Cardiac septum (tissue), 1 donor: ENCODE measurements at places on chromosomes 16 and 17.

- peak; percentile 7 for DNase-seq
These were observed 183.0 kb downstream of the FOXL1 start for GRCh38 chr16:86761111-86762031.

- DNase-seq, result no peak
These were observed at the start of gene HNF1B for GRCh38 chr17:37744961-37745800. TSS of gene HNF1B (minus strand) at chr17:37745059. CDS start at chr17:37744884, 175 bp downstream.

- no peak for DNase-seq
These were observed 174.4 kb upstream of the HS3ST3A1 start for GRCh38 chr17:13776027-13776551.

GRCh38 chr17:74415608-74416396, 16.1 kb upstream of the GPRC5C start:
- DNase-seq, result no peak

DNA sequence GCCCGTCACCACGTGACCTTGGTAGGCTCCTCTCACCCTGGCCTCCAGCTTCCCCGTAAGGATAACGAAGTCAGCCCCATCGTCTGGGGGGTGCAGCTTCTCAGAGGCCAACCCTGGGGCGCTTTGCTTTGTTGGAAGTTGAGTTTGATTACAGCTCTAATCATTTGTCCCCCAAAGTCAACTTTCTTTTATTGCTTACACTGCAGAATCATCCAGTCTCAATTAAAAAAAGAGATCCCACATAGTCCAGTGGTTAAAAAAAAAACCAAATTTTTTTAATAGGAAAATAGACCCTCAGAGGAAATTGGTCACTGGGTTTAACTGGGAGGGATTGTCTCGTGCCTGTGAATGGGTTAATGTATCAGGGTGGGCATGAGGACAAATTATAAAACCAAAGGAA, 7.8 kb upstream of the GPRC5C start:
- DNase-seq, result no peak

GRCh38 chr17:27625856-27626255, 5.1 kb upstream of the LGALS9 start:
- no peak for DNase-seq

DNA sequence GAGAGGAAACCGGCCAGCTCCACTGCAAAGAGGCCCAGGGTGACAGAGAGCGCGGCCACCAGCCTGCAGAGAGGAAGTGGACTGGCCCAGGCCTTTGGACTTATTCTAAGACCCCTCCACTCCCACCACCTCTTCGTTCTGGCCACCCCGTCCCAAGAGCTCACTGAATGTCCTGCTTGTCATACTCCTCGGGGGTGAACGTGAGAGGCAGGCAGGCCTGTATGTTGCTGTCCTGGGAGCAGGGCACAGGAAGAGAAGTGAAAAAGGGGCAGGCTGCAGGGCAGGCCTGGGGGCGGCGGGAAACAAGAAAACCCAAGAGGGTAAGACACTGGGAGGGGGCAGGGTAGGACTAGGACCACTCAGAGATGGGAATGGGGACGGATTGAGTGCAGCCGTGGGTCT, 384 bp downstream of the TMEM107 start:
- DNase-seq, result no peak

DNA sequence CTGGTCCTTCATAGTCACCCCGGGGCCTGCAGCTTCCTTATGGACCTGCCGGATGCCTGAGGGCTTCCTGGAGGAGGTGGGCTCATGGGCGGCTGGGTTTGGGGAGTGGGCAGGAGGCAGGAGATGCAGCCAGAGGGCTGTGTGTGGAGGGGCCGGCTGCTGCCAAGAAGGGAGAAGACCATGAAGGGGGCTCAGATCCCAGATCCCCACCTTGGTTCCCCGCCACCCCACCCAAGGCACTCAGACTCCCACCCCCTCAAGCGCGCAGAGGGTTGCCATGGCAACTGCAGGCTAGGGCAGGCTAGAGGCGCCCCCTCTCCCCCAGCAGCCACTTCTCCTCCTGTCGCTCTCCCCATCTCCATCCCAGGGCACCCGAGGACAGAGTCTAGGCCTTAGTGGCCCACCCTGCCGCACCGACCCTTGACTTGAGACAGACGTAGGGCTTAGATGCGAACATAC, 104.5 kb downstream of the CRLF3 start:
- peak; percentile 55 for DNase-seq

GRCh38 chr16:86931410-86931941, 353.1 kb downstream of the FOXL1 start:
- peak; percentile 80 for DNase-seq

GRCh38 chr17:50352072-50352692, 6.3 kb downstream of the XYLT2 start:
- no peak for DNase-seq

- no peak for DNase-seq
These were observed 88.5 kb downstream of the ZNF18 start for GRCh38 chr17:11908711-11909146.

DNA sequence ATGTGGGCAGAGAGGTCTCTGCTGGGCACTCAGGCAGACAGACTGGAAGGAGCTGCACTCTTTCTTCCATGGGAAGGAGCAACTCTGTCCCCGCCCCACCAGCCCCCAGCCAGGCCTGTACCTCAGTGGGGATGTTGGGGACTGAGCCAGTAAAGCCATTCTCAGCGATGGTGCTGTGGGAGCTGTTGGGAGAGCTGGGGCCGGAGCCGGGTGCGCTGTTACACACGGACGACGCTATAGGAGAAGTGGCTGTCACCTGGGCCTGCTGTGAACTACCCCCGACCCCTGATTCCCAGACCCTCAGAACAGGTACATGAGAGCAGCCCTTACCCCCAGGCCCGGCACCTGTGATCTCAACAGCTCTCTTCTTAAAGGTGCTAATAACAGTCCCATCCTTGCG, 21.5 kb downstream of the G6PC3 start:
- no peak for DNase-seq

- DNase-seq, result no peak
These were observed 12.1 kb downstream of the UBN1 start for GRCh38 chr16:4859190-4859899.

- DNase-seq, result no peak
These were observed 111.5 kb upstream of the TOB1 start for GRCh38 chr17:50977487-50978159.

DNA sequence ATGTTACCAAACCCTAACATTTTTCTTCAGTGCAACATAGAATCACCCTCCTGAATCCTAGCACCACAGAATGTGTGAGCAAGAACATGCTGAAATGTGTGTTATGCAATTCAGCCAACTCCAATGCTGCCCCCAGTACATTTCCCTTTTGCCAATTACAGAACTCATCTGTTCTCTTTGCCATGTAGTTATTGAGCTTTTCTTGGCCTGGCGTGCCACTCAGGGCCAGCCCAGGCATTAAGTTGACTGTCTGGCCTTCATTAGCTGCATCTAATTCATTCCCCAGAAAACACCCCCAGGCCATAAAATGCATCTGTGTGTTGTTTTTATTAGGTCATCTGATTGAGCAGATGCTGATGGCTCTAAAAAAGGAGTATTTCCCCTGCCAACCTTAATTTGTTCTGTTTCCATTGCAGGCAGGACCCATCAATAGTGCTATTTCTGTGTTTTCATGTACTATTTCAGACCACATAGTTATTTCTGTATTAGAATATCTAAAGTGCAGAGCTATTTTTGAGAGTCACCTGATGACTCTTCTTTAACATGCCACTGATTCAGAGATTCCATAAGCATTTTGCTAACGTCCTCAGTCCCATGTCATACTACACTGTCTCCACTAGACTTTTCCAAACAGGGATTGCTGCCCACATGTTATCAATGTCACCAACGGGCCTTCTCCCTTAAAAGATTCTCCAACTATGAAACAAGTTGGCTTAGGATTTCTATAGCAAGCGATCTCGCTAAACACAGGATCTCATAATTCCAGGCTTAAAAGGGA, 969.7 kb downstream of the CDH11 start:
- DNase-seq, result no peak

GRCh38 chr16:928526-928925, 42.3 kb downstream of the LMF1 start:
- DNase-seq, result no peak

- DNase-seq, result no peak
These were observed 659.9 kb upstream of the SOX9 start for GRCh38 chr17:71460943-71461342.

DNA sequence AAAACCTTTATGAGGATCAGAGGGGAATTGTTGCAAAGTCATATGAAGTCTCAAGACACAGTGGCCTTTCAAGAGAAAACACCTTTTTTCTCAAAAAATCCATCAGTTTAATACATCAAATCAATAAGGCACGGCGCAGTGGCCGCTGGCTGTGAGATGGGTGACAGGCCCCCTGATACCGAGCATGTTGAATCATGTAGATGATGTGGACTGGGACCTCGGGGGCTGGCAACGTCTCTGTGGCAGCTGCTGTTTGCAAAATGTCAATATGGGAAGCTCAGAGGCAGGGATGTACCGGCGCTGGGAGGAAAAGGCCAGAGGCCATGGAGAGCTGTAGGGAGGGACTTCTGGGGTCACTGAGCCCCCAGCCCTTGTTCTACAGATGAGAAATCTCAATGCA, 169.1 kb downstream of the GSG1L start:
- no peak for DNase-seq

- no peak for DNase-seq
These were observed 946 bp downstream of the OSGIN1 start for GRCh38 chr16:83953796-83954576.

GRCh38 chr16:66211651-66212050, 154.8 kb upstream of the CDH5 start:
- DNase-seq, result no peak

DNA sequence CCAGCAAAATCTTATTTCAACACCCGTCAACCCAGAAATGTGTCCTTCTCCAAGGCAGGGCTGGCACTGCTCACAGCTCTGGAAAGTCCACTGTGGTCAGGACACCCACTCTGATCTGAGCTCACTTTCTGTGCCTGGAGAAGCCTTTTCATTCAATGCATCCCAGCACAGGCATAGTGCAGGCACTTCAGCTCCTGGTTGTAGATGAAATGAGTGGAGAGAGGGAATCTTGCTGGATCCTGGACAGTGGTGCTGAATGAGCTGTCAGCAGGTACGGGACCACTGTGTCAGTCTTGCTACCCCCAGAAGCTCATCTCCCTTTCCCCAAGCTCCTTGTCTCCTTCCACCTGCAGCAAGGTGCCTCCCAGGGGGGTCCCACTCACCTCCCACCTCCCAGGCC, 86.1 kb upstream of the SALL1 start:
- no peak for DNase-seq

- DNase-seq, result no peak
These were observed 4.2 kb downstream of the HID1 start for GRCh38 chr17:74968361-74968780.

- DNase-seq, result no peak
These were observed 46.8 kb downstream of the OMG start for GRCh38 chr17:31250229-31250628.

- DNase-seq, result no peak
These were observed 319.8 kb downstream of the SEC14L1 start for GRCh38 chr17:77460514-77461046.

- DNase-seq, result no peak
These were observed 44.2 kb upstream of the SOX9 start for GRCh38 chr17:72076678-72077030.

- DNase-seq, result no peak
These were observed 16.2 kb downstream of the BMERB1 start for GRCh38 chr16:15450624-15451023.

GRCh38 chr17:82449131-82449882, 1.2 kb downstream of the CYBC1 start:
- no peak for DNase-seq

DNA sequence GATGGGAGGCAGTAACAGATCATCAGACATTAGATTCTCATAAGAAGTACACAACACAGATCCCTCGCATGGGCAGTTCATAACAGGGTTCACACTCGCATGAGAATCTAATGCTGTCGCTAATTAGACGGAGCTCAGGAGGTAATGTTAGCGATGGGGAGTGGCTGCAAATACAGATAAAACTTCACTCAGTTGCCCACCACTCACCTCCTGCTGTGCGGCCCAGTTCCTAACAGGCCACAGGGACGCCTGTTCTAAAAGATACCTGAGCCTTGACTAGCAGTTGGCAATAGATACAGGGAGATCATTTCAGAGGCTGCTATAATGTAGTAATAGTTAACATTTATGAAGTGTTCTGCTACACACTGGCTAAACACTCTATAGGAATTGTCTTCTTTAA, 4.9 kb downstream of the PTRH2 start:
- no peak for DNase-seq

- no peak for DNase-seq
These were observed 92.4 kb downstream of the DNAH9 start for GRCh38 chr17:11690681-11691080.

DNA sequence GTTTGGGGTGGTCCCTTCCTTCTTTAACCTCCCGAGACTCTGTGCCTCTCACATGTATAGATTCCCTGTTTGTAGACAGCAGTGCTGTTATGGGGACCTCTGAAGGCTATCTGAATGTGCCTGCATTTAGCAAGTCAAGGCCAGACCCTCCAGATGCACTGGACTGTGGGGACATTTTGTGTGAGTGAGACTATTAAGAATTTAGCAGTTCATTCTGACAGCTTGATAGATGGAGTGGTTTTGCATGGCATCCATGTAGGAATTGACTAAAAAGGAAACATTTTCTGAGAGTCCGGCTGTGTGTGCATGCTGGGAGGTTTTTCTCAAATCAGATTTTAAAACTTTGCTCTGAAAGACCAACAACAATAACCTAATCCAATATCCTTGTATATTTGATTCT, 226.3 kb downstream of the MSI2 start:
- DNase-seq, result no peak

- DNase-seq, result no peak
These were observed 52.1 kb downstream of the SCNN1B start for GRCh38 chr16:23354246-23354645.

- no peak for DNase-seq
These were observed 86.8 kb downstream of the CMIP start for GRCh38 chr16:81531419-81531821.

GRCh38 chr17:72175787-72176515, 55.1 kb downstream of the SOX9 start:
- DNase-seq, result no peak

GRCh38 chr17:56011406-56012131, 141.7 kb upstream of the ANKFN1 start:
- DNase-seq, result no peak

DNA sequence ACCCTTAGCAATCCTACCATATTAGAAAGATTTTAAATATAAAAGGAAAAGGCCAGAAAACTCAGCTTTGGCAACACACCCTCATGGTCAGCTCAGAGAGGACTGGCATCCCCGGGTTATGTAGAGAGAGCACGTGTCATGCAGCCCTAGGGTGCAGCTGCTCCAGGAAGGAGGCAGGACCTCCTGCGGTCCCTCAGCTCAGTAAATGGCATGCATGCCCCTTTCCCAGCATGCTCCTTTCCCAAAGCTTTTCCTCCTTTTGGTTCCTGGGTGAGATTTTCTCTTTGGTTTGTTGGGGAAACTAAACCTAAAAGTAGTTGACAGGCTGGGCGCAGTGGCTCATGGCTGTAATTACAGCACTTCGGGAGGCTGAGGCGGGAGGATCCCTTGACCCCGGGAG, 3.9 kb downstream of the GAN start:
- no peak for DNase-seq

GRCh38 chr17:78497115-78497540, 80.1 kb downstream of the DNAH17 start:
- DNase-seq, result peak; percentile 88
